ENCODE measurements at places on chromosomes 6 and 20.

- DNase-seq = no peak
Observed at GRCh38 chr6:157172231-157172701, 151.1 kb downstream of the TMEM242 start.

DNA sequence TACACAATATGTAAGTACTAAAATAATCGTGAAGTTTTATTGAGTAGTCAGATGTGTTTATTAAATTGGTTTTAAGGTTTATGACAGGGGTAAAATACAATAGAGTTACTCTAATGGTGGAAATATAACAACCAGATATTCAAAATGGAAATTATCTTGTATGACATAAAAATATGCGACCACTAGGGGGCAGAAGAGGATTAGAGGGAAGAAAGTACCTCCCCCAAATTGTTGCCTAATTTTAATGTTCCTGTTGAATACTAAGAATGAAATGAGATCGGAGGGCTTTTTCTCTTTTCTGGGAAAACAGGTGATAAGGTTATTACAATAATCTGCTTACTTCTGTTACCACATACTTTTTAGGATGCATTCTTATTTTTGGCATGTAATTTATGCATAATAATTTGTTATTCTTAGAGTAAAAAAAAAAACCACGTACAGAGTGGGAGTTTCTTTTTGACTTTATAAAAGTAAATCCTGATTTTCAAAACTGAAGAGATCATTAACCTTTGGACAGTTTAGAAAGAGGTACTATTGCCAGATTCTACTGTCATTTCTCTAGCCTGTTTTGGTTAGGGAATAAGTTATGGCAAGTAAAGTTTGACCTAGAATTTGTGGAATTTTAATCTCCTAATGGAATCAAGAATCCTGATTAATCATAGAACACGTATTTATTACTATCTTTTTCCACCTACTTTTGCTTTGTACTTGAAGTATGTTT lies 159.2 kb downstream of the CD109 start:
- no peak for DNase-seq

DNA sequence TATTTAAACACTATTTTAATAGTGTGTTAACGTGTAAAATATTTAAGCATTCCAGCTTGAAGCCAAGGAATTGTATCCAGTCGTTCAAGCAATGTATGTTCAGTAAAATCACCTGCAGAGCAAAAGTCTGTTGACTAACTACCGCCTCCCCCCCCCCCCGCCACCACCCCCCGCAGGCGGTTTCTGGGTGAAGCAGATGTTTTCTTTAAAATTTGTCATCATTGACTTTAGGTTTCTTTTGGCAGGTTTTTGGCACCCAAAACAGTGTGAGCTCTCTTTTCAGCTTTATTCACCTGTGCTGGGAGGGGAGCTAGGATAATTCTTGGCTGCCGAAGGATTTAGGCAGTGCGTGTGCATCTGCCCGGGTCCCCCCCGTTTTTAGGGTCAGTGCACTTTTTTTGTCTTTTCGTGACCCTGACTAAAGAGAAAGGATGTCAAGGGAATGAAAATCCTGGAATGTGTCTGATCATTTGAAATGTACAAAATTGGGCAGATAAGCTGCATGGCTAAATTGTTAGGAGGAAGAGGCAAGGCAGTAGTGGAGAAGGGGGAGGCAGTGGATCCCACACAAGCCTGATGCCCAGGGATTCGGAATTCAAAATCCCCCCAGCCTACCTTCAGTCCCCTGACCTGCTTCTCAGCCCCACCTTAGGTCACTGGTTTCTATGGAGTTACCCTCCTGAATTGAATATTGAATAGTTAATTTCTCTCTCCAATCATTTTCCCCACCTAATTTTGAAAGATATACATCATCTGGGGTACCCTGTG lies 1.1 kb downstream of the EDN1 start:
- no peak for DNase-seq

- DNase-seq = no peak
Observed at GRCh38 chr6:156824142-156824541, 47.0 kb downstream of the ARID1B start.

GRCh38 chr6:166656230-166657151 lies 29.4 kb upstream of the RPS6KA2 start:
- no peak for DNase-seq

- DNase-seq = no peak
Observed at GRCh38 chr6:57297505-57297904, 19.9 kb upstream of the PRIM2 start.

DNA sequence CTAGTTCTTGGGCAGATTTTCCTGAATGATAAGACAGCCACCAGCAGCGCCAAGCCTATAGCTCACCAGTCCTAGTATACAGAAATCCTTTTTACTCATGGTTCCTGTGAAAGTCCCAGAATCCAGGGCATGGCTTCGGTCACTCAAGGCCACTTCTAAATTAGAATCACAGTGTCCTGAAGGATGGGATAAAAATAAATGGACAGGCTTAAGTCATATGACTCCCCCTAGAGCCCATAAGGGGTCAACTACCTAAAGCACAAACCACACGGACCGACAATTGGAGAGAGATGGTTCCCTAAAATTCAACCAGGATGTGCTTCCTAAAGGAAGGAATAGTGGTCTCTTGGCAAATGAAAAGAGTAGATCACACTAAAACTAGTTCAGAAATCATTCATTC lies 404.1 kb upstream of the PLCB4 start:
- no peak for DNase-seq

GRCh38 chr6:49849213-49849907 lies 17.0 kb downstream of the CRISP1 start:
- no peak for DNase-seq

- DNase-seq = no peak
Observed at GRCh38 chr6:11277275-11278206, 45.1 kb upstream of the NEDD9 start.

GRCh38 chr6:74671558-74672025 lies 534.3 kb downstream of the COL12A1 start:
- no peak for DNase-seq

GRCh38 chr6:166174031-166174430 lies 6.4 kb upstream of the TBXT start:
- DNase-seq = no peak

- DNase-seq = no peak
Observed at GRCh38 chr6:100833972-100834574, 47.1 kb downstream of the ASCC3 start.

DNA sequence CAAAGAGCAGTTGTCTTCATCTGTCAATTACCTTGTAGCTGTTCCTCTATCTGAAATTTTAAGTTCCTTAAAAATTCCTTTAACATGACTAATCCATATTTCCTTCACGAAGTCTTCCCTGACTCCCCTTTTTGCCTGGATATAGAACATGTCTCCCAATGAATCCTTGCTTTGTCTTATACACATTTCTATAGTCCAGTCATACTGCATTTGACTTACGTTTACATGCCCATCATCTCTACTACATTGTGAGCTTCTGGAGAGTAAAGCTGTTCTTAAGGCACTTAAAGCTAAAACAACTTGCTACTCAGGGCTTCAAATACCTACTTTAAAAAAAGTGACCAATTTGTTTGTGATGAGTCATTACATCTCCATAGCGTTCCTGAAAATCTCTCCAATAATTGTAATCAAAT lies 4.9 kb downstream of the REV3L start:
- DNase-seq = no peak

- DNase-seq = no peak
Observed at GRCh38 chr6:41836660-41837052, 49.2 kb downstream of the TOMM6 start.

- DNase-seq = no peak
Observed at GRCh38 chr6:119157506-119157815, 79.0 kb upstream of the FAM184A start.

DNA sequence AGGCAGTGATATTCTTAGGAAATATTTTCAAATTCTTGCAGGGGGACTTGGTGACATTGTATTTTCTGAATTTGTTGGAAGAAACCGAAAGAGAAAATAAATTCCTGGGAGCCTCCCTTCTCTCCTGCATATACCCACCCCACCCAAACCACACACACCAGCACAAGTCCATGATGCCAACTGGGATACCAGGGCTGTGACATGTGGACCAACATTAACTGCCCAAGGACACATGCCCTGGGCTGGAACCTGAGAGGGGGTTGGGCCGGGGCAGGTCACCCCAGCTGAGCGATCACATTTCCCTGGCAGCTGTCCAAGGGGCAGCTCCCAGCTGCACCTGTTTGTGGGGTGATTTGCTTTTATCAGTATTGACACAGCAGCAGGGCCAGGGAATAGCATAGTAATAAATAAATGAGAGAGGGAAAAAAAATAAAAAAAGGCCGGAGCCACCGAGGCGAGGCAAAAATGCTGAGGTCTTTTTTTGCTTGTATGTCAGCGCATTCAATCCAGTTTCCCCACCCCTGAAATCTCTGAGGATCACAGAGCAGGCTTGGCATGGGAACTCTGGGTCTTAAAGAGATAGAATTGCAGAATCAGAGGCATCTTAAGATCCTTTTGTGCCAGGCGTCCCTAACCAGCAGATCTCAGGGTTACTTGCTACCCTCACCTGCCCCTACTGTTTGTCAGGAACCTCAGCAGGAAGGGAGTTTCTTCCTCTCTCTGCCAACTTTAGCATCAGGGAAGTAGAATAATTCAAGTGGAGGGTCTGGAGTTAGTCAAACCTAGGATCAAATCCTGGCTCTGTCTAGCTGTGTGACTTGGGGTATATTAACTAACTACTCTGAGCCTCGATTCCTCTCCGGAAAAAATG lies 66.5 kb upstream of the PIM1 start:
- DNase-seq = peak; percentile 3

DNA sequence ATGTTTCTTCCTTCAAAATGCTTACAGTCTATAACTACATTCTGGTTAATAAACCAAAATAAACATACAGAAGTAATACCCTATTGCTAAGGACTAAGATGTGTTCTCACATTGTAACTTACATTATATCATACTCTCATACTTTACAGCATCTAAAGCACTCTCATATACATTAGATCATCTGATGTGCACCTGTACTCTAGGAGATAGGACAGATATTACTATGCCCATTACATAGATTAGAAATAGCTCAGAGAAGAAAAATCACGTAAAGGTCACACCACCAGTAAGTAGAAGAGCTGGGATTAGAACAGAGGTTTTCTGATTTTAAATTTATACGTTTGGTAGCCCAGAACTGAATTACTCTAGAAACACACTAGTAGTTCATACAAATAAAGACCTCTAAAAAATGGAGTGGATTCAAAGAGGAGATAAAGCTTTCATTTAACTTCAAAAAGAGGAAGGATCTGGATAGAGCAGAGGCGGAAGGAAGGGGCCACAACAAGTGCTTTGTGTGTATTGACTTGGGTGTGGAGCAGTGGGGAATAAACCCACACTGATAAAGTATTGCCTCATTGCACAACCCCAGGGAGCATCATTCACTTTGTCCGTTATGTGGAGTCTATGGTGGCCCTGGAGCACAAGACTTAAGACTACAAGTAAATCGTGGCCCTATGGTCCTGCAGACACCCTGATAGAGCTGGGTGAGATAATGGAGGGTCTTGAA lies 30.9 kb downstream of the SLC2A12 start:
- no peak for DNase-seq

- DNase-seq = no peak
Observed at GRCh38 chr6:117237561-117237960, 27.8 kb upstream of the VGLL2 start.

DNA sequence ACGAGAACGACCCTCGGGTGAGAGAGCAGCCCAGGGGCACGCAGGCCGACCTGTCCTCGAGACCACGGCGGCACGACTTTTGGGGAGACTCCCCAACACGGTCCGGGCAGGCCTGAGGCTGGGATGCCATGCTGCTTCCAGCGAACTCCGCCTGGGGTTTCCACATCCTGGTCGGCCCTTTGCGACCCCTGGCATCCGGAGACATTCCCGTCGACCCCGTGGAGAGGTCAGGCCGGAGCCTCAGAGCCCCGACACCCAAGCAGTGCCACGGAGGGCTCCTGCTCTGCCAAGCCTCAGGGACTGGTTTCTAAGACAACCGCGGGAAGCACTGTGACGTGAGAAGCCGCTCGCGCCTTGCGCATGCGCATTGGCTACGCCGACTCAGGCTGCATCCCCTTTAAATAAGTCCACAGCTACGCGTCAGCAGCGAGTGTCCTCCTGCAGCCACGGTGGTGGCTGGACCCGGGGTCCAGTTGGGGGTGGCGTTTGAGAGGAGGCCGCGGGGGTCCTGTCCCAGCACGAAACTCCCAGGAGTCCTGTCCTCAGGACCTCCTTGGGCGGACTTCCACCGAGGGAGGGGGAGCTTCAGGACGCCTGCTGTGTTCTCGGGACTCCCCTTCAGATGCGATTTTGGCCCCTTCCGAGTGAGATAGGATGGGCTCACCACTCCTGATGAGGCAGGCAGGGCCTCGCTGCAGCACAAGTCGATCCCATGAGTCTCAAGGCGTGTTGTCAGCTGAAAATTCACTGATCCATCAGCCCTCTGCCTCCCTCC lies 1089.3 kb upstream of the DEFB115 start:
- DNase-seq = peak; percentile 0

GRCh38 chr6:164078532-164079274 lies 664.2 kb downstream of the QKI start:
- DNase-seq = no peak

DNA sequence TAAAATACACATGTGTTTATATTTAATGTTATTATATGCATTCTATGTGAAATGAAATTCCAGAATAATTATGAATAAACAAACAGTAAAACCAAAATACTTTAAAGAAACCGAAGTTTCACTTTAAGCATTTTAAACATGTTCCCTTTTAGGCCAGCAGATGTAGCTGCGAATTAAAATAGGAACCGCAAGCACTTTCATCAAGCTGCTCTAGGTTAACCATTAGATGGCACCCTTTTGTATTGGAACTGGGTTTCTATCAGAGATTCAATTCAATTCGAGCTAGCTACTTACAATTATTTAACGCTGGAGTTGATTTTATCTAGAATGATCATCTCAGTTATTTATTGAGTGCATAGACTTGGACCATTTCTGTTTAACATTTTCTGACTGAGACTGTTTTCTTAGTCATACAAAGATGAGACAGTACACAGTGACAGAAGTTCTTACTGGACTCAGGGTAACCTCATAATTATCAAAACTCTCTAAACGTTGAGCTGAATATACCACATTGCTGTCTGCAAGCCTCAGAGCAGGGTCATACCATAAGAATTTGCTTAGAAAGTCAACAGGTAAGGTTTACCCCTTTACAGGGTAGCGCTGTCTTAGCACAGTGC lies 8.5 kb downstream of the TMEM242 start:
- no peak for DNase-seq

- no peak for DNase-seq
Observed at GRCh38 chr20:47354464-47354713, 2.1 kb downstream of the ZMYND8 start.
